GM04504 (cell line): ENCODE measurements at places on chromosomes 6 and 20.
A peak's percentile ranks its signal among the peaks of the same experiment; 100 is the strongest.

GRCh38 chr6:129631070-129631469 is 78.9 kb downstream of the ARHGAP18 start:
- DNase-seq, result no peak

GRCh38 chr6:36733300-36733699 is 35.7 kb downstream of the RAB44 start:
- DNase-seq, result no peak

DNA sequence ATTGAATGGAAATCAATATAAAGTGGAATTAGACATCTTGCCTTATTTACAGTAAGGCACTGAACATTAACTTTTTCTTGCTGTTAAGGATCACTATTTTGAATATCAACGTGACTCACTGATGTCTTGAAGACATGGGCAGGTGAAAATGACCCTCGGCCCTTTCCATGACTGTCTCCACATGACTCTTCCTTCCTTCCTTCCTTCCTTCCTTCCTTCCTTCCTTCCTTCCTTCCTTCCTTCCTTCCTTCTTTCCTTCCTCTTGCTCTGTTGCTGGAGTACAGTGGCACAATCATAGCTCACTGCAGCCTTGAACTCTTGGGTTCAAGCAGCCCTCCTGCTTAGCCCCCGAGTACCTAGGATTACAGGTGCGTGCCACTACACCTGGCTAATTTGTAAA is 52.2 kb upstream of the TOX2 start:
- no peak for DNase-seq

GRCh38 chr20:51735728-51736600 is 32.2 kb downstream of the ATP9A start:
- no peak for DNase-seq

DNA sequence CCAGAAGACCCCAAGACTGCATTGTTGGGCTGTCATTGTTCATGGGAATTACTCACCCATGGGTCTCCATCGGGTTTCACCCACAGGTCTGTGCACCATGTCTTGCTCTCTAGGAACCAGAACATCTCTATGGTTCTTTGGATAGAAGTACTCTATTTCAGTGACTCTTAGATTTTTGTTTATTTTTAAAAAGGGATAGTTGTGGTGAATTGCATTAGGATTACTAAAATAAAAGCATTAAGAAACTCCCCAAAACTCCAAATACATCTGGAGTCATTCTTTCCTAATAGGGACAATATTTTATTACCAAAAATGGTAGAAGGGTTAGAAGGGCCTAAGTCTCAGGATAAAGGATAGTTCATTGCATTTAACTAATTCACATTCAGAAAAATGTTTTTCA is 166.9 kb upstream of the TNFAIP3 start:
- no peak for DNase-seq

DNA sequence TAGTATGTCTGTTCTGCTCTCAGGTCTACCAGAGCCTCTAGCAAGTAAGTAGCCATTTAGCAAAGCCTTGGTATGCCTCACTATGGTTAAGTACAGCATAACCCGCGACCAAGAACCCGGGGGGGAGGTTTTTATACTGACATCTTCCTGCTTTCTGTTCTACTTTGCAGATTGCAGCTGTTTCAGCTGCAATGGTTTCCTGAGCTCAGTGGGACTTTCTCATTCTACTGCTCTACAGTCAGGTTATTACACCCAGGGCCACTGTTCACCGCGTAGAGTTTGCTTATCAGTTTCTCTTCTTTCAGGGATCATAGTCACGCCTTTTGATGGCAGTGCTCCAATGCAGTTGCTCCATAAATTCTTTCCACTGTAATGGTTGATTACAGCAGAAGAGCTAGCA is 631.3 kb downstream of the TFAP2A start:
- DNase-seq, result no peak

DNA sequence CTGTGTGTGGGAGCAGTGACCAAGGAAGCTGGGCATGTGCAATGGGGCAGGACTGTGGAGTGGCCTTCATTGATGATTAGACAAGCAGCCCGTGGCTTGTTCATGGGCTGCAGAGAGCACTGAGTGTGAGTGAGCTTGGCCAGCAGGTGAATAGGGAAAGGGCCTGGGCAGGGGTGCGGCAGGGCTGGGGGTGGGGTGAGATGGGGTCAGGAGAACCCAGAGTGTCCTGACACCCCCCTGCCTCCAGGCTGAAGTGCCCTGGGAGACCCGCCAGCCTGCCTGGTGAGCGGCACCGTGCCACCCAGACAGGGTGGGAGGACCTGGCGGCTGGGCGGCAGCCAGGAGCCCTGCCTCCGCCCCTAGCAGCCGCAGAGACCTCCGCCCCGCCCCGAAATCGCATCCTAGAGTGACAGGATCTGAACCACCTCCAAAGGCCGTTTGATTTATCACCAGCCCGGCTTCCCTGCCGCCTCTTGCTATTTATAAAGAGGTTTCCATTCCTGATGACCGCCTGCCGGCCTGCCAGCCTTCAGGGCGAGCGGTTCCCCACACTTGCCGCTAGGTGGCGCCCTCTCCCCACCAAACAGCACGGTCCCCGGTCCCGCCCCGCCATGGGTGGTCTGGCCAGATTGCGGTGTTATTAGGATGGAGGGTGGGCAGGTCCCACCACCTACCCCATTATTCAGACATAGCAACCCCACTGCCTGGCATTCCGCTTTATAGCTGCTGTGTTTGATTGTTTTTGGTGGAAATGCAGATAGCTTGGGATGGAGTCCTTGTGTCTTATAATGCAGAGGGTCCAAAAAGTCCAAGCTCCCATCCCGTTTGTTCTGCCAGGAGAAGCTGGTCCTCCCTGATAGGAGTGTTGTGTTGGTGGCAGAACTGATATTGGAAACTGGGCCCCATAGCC is 3.5 kb downstream of the MYLK2 start:
- DNase-seq, result peak; percentile 27

GRCh38 chr6:25414168-25414567 is 135.0 kb downstream of the CARMIL1 start:
- no peak for DNase-seq

DNA sequence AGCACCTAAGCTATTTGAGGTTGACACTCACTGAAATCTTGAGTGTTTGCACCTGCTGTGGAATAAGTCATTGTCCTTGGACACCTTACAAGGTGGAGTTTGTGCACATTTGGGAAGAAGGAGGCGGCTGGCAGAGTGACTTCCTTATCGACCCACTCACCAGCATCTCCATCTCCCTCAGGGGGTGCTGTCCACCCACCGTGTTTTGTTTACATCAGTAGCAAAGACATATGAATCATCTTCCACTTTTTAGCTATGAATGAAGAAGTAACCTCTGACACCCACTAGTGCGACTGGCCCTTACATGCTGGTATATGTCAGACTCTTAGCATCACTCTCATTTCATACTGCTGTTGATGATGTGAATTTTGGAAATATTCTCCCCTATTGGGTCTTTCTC is 119.5 kb upstream of the SGK1 start:
- no peak for DNase-seq

GRCh38 chr6:47004463-47004862 is 37.7 kb downstream of the ADGRF1 start:
- DNase-seq, result no peak

- no peak for DNase-seq
These were observed 168.8 kb downstream of the BCAS1 start for GRCh38 chr20:53901497-53902096.

GRCh38 chr6:42113936-42114636 is 28.3 kb downstream of the C6orf132 start:
- no peak for DNase-seq

DNA sequence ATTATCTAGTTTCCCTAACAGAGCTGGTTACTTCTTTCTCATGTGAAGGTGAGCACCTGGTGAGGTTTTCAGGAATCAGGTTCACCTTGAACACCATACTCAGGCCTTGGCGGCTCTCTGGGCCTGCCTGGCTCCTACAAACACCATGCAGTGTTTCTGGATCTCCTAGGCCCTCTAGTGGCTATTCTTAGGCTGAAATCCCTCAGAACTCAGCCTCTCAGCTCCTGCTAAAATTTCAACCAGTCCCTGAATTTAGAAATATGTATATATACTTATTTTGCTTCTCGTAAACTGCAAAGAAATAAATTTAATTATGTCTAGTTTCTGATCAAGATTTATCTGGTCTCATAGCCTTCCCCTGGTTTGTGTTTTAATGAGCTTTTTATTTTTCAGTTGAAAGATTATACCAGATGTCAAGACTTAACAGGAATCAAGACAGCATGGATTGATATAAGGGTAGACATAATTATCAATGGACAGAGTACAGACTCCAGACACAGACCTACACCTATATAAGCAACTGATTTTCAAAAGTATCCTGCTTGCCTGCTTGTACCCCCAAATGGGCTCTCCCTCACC is 55.9 kb downstream of the ANKEF1 start:
- DNase-seq, result no peak

DNA sequence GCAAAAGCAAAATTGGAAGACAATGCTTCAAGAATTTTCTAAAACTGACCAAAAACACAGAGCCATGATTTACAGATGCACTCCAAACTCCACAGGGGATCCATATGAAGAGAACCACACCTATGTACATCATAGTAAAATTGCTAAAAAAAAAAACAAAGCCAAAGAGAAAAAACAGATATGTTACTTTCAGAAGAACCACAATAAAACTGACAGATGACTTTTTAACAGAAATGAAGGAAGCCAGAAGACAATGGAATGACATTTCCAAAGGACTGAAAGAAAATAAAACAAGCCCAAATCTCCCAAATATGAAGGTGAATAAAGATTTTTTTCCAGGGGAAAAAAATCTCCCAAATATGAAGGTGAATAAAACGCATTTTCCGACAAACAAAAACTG is 17.5 kb downstream of the TRERF1 start:
- DNase-seq, result no peak

DNA sequence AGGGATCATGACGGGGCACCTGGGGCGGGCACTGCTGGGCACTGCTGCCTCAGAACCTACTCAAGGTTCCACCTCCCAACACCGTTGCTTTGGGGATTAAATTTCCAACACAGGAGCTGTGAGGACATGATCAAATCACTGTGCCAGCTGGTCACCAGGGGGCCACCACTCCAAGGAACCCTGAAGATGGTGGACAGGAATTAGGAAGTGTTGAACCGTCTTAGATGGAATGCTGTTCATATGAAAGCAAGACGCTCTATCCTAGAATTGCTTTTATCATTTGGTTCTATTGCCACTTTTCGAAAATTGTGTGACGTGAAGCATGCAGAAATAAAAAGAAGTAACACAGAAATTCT is 140.3 kb downstream of the DLL1 start:
- no peak for DNase-seq

DNA sequence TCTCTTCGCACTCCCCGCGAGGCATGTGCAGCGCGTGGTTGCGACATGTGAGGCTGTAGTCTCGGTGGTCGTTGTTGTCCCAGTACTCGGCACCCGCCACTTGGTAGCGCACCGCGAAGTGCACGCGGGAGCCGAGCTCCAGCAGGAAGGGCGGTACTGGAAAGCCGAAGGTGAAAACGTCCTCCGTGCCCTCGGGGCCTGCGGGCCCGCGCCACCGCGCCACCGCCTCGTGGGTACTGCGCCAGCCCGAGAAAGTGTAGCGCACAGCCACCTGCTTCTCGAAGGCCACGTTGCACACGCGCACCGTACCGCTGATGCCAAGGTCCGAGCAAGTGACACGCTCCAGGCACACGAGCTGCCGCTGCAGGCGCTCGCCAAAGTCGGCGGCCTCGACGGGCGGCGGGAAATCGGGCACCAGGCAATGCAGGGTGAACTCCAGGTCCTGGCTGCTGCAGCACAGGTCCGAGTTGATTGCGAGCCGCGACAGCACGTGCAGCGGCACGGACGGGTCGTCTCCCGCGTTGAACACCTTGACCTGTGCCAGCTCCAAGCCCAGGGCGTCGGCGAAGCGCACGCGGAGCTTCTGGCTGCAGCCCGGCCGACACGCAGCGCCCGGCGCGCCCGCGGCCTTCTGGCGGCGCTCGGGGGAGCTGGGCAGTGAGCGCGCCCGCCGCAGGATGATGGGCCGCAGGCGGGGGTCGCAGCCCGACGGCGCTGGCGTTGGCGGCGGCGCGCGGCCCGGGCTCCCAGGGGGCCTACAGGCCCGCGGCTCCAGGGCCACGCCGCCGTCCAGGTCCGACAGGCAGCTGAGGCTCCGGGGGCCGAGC is 840 bp downstream of the PPP1R3D start:
- no peak for DNase-seq

GRCh38 chr6:53031281-53031680 is 33.9 kb upstream of the FBXO9 start:
- DNase-seq, result no peak

DNA sequence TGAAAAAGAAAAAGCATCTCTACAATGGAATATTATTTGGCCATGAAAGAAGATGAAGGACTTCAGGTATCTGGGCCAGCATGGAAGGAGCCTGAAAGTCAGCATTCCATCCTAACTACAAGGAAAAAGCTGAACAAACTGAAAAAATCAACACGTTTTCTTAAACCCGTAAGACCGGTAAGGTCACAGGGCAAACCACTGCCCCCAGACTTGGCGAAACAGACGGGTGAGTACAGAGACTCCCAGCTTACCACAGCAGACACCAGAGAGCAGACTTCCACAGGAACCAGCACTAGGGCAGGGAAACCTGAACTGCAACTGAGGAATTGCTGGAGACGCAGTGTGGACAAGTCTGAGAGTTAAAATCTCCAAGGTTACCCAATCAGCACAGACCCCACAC is 31.4 kb downstream of the BEND3 start:
- no peak for DNase-seq

DNA sequence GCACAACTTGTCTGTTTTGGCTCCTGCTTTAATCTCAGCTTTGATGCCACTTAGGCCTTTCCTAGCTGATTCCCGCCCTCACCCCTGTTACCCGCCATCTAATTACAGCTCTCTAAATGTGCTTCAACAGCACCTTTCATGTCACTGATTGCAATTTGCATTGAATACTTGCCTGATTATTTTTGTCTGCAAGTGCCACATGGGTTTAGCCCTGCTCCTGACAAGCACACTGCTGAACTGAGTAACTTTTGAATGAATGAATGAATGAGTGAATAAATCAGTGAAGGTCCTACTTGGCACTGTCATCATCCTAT is 591 bp upstream of the DCBLD1 start:
- no peak for DNase-seq

- DNase-seq, result peak; percentile 66
These were observed 29.5 kb downstream of the TOP1 start for GRCh38 chr20:41057999-41058673.

DNA sequence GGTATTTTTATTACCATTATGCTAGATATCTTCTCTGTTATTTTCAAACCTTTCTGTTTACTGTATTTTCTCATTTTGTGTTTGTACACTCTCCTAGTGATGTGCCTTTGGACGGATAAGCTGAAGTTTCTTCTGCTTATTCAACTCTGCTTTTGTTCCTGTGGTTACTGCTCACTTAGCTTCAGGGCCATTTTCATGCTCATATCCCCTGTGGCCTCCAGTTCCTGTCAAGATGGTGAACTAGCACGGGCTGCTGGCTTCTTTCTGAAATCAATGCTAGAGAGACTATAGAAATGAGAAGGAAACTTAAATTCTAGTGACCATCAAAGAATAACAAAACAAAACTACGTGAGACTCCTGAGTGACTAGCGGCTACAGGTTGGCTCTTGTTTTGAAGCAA is 6.8 kb upstream of the CST8 start:
- DNase-seq, result no peak

- DNase-seq, result no peak
These were observed 12.9 kb downstream of the ZNF335 start for GRCh38 chr20:45959126-45959525.
